ENCODE measurements at places on chromosomes 12 and 14.

- DNase-seq, result no peak
Observed at GRCh38 chr12:96359328-96359727, 40.9 kb downstream of the CDK17 start.

DNA sequence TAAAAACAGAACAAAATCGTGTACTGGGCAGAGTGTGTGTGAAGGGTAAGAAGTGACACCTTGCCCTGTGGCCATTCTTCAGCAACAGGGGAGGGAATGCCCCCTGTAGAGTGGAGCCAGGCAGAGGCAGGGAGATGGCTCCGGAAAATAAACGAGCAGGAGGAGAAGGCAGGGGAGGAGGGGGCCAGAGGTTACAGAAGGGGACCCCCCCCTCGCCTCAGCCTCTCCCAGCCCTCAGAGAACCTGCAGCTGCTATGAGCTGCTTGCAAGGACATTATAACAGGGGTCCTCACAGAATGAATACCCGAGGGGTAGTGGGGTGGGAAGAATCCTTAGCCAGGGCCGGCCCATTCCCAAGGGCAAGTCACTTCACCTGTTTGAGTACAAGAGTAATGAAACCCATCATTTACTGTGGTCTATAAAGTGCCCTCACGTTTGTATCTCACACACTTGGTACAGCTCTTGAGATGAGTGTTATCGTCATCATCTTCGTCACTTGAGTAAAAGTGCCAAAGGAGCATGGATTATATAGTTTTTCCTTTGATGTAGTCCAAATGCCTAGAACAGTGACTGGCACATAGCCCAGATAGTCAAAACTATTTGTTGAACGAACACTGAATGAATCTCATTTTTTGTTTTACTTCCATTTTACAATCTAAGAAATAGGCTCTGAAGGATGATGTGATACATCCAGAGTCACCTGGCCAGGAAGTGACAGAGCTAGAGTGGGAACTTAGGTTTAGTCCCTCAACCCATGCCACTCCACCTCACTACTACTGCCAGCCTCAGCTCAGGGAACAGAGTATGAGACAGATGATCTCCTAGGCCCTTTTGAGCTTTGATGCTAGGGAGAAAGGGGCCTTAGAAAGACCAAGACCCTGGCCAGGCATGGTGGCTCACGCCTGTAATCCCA is 14.5 kb downstream of the SCNN1A start:
- DNase-seq, result no peak

- no peak for DNase-seq
Observed at GRCh38 chr12:39064708-39065107, 159.3 kb upstream of the CPNE8 start.

GRCh38 chr14:82501554-82501953 is 967.9 kb upstream of the SEL1L start:
- DNase-seq, result no peak

GRCh38 chr12:96064271-96064670 is 28.9 kb upstream of the LTA4H start:
- DNase-seq, result no peak

DNA sequence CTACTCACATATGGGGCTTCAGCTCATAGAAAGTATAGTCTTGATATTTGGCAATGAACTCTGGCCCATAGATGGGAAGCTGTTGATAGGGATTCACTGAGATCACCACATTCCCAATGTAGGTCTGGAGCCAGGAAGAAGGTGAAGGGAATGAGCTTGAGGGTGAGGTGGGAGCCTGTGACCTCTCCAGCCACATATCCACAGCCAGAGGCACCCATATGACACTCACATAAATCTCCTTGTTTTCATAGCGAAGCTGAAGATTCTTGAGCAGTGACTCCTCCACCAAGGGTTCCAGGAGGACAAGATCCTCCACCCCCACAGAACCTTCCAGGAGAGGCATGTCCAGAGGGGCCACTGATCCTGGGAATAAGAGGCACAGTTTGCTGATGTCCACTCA is 1.9 kb downstream of the MYO1A start:
- no peak for DNase-seq

DNA sequence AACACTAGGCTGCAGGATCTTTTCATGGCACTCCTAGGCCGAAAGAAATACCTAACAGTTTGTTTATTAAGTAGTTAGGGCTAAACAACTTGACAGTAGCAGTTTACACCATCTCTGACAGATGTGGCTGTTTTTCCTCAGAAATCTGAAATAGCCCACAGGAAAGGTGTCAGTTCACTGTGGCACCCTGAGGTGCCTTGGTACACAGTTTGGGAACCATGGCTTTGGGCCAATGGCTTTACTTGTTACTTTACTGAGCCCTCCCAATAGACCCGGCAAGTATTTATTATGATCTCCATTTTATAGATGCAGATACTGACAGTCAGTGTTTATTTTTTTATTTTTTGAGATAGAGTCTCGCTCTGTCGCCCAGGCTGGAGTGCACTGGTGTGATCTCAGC is 69.3 kb downstream of the RBM19 start:
- DNase-seq, result no peak

DNA sequence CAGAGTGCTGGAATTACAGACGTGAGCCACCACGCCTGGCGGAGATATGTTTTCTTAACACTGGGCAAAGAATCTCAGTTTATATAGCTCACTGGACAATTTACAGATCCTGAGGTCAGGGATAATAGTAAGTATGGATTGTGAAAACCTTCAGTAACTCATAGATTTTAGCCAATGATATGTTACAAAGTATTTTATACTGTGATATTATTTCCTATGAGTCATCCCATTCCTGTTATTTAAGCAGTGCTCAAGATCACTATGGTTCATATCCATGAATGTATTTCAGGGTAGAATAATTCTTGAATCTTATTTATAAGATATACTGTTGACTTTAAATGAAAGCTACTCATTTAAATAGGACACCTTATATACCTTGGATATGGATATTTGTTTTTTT is 107.2 kb downstream of the RAD51B start:
- no peak for DNase-seq

DNA sequence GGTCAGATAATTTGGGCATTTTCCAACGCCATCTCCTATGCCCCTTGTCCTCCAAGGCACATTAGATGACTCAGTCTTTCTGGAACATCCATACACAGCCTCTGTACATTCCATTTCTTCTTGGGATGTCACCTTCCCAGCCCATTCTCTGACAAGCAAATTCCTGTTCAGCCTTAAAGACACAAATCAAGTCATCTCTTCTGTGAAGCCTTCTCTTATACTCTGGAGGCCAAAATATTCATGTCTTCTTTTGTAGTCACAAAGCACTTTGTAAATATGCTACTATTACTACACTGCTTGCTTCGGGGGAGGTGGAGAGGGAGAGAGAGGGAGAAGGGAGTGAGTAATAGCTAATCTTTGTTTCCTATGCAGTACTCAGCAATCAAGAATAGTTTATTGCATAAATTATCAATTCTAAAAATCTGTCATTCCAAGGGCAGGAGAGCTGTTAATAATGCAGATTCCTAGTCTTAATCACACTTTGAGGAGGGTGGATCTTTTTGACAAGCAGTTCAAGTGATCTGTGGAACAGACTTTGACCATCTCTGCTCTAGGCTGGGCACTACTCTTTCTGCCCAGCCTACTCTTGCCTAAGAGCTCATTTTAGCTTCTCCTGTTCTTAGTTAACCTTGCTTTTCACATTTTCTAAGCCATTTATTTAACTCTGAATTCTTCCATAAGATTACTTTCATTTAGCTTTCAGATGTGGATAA is 27.9 kb downstream of the KCNMB4 start:
- DNase-seq, result no peak

GRCh38 chr12:110802489-110802888 is 44.3 kb upstream of the CCDC63 start:
- DNase-seq, result no peak

DNA sequence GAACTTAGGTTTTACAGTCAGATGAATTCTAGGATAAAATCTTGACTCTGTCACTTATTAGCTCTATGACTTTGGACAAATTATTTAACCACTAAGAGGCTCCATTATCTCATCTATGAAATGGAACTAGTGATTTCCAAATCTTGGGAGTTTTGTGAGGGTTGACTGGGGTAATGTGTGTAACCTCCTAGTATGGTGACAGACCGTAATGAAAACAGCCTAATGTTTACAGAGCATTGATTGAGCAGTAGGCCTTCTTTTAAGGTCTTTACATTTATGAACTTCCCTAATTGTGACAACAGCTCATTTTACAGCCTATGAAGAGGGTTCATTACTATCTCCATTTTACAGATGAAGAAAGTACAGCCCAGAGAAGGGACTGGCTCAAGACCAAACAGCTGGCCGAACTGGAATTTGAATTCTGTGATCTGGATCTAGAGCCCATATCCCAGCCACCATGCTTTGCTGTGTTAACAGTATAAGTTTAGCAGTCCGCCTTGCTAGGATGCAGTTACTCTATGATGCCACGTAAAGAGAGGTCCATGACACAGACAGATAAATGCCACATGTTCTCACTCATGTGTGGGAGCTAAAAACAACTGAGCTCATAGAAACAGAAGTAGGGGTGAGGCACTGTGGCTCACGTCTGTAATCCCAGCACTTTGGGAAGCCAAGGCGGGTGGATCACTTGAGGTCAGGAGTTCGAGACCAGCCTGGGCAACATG is 9.1 kb upstream of the FBXL14 start:
- no peak for DNase-seq

GRCh38 chr12:66573605-66574004 is 105.3 kb downstream of the GRIP1 start:
- DNase-seq, result no peak

GRCh38 chr12:131525795-131526508 is 184.9 kb upstream of the SFSWAP start:
- no peak for DNase-seq

- DNase-seq, result no peak
Observed at GRCh38 chr14:31419179-31419966, 977 bp downstream of the HEATR5A start.

DNA sequence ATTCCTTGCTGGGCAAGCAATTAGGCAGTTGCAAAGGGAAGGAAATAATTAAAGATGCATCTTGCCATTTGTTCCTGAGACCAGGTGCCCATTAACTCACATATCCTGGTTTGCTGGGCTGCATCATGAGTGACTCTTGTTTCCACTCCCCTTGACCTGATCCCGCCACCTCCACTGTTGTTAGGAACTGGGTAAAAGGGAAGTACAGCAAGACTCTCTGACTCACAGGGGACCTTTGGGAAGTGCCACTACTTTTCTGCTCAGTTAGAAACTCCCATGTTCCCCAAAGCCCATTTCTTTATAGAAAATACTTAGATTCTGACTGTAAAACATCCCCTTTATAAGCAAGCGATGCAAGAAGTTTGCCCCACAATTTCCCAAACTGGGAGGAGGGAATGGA is 186.0 kb upstream of the BCL2L14 start:
- DNase-seq, result no peak

DNA sequence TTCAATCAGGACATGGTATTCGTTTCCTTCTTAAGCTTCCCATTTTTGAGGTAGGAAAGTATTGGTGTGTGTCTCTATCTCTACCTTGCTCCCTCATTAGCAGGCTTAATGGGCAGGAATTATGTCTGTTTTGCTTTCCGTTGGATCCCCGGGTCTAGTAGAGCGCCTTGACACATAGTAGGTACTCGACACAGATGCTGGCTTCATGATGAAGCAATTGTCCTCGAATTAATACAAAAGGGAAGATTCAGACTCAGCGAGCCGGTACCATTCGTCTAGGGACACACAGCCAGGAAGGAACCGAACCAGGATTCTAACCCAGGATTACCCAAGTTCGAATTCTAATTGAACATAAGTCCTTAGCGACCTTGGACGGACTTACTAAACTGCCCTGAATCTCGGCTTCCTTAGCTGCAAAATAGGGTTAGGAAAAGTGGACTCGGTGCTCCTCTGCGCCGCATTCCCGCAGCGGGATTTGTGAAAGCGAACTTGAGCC is 496 bp upstream of the ISCU start:
- DNase-seq, result no peak

DNA sequence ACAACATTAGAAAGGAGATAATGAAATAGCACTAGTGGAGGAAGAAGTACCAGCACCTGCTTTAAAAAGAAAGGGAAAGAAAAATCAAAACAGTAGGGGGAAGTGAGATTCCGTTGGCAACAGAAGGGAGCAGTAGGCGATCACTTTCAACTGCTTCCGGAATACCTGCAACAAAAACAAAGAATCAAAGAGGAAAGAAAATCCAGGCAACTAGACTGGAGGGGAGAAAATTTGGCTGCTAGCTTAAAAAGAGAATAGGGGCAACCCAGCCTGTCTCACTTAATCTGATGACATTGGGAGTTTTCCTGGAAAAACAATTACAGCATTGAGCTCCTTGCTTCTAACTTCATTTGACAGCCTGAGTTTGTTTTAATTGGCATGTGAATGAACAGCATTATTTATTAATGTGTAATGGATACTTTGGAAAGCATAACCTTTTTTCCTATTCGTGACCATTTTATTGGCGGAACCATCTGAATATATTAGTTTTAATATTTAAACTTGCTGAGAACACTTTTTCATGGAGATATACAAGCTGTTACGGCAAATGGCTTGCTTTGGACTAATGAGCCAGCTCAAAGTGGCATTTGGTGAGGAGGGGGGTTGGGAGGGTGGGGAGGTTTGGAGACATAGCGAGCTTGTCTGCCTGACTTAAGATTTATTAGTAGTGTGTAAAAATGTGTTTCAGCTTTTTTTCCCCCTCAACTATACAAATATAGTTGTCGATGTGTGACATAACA is 2.5 kb upstream of the DACT1 start:
- DNase-seq, result no peak

DNA sequence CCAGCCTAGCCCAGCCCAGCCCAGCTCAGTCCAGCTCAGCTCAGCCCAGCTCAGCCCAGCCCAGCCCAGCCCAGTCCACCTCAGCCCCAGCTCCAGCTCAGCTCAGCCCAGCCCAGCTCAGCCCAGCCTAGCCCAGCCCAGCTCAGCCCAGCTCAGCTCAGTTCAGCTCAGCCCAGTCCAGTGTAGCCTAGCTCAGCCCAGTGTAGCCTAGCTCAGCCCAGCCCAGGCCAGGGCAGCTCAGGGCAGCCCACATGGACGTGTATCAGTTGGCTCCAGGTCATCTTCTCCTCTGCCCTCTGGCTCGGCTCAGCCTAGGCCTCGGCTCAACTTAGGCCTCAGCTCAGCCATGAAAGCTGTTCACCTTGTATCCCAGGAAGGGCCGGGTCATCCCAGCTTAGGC is 64.7 kb downstream of the TMEM121 start:
- DNase-seq, result no peak

DNA sequence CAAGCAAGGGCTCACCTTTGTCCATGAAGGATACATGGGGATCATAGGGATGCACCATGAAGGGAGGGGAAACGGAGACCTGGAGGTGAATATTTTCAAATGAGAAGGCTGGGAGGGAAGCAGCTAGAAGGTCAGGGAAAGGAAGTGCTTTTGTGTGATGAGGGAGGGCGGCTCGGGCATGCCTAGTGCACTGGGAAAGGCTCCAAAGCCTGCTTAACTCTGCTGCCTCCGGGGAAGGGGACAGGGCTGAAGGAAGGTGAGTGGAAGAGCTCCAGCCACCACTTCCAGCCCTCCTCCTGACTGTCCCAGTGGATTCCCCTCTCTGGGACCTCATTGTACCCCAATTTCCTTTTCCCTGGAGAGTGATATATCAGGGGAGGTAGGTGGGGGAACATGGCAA is 149.4 kb upstream of the PRMT8 start:
- no peak for DNase-seq

DNA sequence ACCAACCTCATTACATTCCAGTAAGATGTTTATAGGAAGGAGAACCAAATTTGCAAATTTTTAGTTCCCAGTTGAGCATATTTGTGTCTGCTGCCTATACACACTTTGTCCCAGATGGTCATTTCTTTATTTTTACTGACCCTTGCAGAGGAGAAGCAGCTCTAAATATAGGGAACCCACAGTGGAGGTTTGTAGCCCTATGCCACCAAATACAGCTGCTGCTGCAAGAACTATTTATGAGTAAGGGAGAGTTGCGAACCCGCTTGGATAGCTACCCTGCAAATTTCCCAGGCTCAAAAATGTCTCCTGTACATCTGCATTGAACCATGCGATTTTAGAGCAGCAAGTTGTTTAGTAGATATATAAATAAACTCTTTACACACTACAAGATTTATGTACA is 48.2 kb downstream of the NAV3 start:
- no peak for DNase-seq
